A549 treated with Hydrocortisone at 1 μM for 4 hours (cell line): ENCODE measurements at places on chromosomes 4 and X. TPM values are rescaled to one million over a fixed set of nuclear protein-coding genes. Genes with fewer than 3 reads are reported as not detected.

Gene DOK7
- 0.23 to 0.66 TPM (median 0.30 TPM) in 5 replicates for total RNA-seq

Gene VCX3A
- total RNA-seq: not detected in 5 replicates

Gene EFHC2
- 0.08 to 0.38 TPM (median 0.23 TPM) in 5 replicates for total RNA-seq

Gene EPGN
- total RNA-seq: 0.50 TPM in 1 of 5 replicates, not detected in the others

Gene CXCL11
- 0.10 to 0.33 TPM (median 0.21 TPM) in 5 replicates for total RNA-seq

Gene YY2
- 1.9 to 2.8 TPM (median 2.2 TPM) in 5 replicates for total RNA-seq

Gene PPBP
- 0.17 TPM in 1 of 5 replicates, not detected in the others for total RNA-seq
